Fibroblast of skin of right biceps (primary cell): ENCODE measurements at places on chromosomes 3 and 15.

DNA sequence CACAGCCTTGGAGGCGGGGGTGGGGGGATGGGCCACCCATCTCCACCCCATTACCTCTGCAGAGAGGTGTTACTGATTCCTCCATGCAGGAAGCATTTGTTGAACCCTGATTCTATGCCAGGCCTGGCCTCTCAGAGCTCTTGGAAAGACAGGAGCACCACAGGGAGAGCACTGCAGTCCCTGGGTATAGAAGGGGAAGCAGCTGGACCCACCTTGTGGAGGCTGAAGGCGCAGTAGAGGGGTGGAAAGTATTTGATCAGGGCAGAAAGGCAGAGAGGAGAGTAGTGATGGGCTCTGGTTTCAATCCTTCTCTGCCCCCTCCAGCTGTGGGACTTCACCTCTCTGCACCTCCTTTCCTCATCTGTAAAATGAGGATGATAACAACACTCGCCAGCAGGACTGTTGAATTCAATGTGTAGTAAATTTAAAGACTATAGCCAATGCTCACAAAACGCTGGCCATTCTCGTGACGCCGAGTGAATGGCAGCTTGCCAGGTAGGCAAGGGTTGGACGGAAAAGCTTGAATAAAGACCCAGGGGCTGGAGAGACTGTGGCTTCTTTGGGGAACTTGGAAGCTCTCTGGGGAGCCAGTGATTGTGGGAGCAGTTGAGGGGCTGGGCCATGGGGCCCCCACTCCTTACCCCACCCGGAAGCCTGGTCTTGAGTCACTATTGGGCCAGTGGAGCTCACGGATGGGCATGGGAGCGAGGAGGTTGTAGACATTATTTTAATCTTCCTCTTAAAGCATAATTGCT lies 8.0 kb upstream of the CCDC33 start:
- no peak for DNase-seq

DNA sequence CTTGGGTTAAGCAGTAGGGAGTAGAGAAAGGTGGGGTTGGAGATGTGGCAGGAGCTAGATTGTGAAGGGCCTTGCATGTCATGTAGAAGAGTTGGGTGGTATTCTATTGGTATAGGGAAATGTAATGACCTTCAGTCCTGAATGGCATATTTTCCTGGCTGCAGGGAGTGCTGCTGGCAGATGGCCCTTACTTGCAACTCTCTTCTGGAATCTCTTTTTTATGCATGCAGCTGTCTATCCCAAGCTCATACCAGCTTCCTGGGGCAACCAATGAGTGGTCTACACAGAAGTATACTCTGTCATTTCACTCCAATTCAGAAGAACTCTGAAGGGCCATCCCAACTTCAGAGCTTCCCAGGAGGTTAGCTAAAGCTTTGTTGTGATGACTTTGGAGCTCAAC lies 144.7 kb upstream of the ANKRD28 start:
- DNase-seq, result no peak

- DNase-seq, result no peak
These were observed 396.3 kb downstream of the LSAMP start for GRCh38 chr3:116048991-116049390.

GRCh38 chr3:151362751-151363174 lies 21.8 kb downstream of the P2RY12 start:
- DNase-seq, result peak; percentile 53

GRCh38 chr15:39125904-39126303 lies 455.0 kb upstream of the THBS1 start:
- peak; percentile 79 for DNase-seq

DNA sequence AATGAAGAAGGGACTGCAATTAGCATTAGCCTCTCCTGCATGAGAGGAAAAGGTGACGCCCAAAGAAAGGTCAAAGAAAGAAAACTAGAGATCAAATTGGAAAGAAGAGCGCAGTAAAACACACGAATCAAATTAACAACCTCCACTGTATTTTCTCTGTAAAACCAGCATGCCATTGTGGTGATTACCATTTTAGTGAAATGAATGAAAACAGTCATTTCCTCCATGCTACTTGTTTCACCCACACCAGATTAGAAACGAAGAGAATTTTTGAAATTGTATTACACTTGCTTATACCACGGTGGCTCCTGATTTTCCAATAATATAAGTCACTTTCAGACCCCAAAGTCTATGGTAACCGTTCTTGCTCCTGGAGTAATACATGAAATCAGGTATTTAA lies 71.6 kb downstream of the SUMF1 start:
- DNase-seq, result no peak

- DNase-seq, result no peak
These were observed 77.8 kb upstream of the WDR72 start for GRCh38 chr15:53837263-53837662.

- no peak for DNase-seq
These were observed 16.4 kb downstream of the PXYLP1 start for GRCh38 chr3:141248064-141248463.

GRCh38 chr3:85864896-85865295 lies 906.1 kb downstream of the CADM2 start:
- DNase-seq, result no peak

- no peak for DNase-seq
These were observed 30.4 kb downstream of the IQSEC1 start for GRCh38 chr3:13042715-13043271.

GRCh38 chr15:90062973-90063769 lies 39.1 kb downstream of the IDH2 start:
- DNase-seq, result no peak

DNA sequence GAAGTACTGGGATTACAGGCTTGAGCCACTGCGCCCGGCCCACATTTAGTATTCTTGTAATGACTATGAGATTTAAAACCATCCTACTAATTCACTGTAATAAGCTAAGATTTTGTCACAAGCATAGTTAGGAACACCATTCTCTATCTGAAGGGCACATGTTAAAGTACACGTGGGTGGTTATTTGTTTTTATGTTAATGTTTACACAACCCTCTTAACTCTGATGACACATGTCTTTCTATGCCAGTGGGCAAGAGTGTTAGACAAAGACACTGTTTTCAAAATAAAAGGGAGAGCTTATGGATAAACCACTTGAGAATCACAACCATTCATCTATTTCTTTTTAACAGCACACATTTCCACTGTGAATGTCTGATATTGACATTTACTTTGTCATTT lies 537.6 kb upstream of the IL12A start:
- no peak for DNase-seq

DNA sequence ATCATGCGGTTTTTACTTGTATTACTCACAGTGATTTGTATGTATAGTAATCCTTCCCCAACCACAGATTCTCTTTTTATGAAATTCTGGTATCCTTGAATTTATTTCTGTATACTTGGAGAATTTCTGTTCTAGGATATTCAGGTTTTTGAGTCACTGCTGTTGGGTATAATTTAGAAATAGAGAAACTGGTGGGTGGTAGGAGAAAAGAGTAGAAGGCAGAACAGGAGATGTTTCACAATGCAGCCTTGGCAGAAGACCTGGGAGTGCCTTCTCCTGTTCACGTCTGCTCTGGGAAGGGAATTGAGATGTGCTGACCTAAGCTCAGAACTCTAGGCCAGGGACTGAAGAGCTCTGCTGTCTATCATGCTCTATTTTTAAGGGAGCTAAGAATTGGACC lies 193.6 kb downstream of the EPHB1 start:
- no peak for DNase-seq

- peak; percentile 88 for DNase-seq
These were observed 13.6 kb downstream of the RARRES1 start for GRCh38 chr3:158718490-158719170.

GRCh38 chr3:71956716-71957115 lies 171.8 kb upstream of the PROK2 start:
- DNase-seq, result no peak

DNA sequence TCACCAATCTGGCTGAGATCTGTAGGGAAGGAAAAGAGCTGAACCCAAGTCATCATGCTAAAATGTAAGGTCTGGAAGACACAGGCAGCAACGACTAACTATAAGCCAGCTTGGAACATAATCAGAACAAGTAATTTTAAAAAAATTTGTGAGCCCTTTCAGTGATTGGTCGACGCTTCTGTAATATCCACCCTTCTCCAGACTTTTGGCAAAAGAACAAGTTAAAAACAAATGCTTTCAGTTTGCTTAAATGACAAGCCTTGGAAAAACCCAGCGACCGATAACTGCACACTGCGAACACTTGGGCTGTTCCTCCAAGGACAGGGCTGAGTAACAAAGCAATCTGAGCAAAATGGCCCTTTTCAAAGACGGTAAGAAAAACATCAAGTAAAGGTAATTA lies 49.6 kb downstream of the PCSK6 start:
- DNase-seq, result peak; percentile 87

GRCh38 chr3:174342171-174342570 lies 517.0 kb upstream of the NAALADL2 start:
- DNase-seq, result peak; percentile 47

DNA sequence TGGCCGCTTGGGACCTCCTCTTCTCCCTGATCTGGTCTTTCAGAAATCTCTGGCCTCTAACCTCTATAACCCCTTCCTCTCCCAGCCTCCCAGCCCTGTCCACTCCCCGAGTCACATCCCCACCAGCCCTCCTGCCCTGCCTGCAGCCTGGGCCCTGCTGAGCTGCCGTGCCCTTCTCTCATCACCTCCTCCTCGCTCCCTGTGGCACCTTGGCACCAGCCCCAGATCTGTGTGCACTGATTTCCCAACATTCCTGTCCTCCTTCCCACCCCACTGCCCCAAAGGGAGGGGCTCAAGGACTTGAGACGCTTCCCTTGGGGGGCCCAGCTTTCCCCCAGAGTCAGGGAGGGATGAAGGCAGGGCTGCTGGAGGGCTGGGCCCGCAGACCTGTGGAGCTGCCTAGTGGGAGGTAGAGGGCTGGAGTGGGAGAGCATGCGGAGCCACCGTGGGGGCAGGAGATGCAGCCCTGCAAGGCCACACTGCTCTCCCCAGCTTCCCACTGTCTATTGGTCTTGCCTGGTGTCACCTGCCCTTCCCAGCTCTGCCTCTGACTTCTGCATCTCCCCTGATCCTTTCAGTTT lies 42.7 kb downstream of the EXOG start:
- DNase-seq, result no peak

DNA sequence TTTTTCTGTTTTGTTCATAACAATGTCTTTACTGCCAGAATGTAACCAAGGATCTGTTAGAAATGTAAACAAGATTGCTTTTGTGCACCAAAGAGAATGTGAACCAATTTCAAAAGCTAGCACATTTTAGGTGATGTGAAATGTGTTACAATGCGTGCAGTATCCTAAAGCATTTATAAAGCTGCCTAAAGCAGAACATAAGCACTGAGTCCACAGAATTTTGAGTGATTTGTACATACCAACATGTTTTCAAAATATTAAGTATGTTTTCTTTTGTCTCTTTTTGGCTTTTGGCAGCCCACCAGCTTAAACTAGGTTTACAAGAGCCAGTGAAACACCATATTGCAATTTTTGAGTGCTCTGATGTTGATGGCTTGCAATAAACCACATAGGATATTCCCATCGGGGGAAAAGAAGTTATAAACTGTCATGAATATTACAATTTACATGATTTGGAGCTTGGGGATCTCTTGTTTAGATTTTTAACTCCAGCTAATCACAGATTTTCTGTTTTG lies 364.0 kb downstream of the ZIC1 start:
- peak; percentile 22 for DNase-seq

- DNase-seq, result no peak
These were observed 38.6 kb downstream of the IGF1R start for GRCh38 chr15:98686983-98687382.

DNA sequence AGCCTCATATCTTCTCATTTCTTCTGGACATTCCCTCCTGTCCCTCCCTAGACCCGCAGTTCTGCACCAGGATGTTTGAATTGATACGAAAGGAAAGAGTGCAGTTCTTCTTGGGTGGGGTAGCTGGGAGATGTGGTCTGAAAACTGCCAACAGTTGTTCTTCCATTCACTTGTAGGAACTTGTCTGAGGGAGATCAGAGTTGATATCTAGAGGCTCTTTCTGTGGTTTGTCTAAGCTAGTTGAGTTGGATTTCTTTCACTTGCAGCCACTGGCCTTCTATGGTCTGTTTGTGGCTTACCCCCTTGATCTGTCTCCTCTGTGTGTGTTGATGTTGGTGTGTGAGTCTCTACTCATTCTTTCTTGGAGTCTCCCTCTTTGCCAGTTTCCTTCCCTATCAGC lies 42.5 kb upstream of the PIK3CB start:
- DNase-seq, result no peak

DNA sequence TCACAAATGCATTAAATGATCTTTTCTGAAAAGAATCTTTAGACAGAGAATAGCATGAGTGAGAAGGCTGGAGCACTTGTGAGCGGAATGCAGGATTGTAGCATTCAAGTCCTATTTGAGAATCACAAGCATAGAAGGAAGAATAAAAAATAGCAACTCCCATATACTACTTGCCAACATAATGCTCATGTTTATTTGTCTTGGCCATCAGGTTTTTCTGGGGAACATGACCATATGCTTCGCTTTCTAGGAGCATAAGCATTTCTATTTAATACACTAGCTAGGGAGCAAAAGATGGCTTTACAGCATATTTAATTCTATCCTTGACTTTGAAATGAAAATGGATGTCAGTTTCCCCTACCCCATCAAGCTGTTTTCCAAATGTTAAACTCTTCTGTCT lies 170.3 kb upstream of the MITF start:
- DNase-seq, result no peak

DNA sequence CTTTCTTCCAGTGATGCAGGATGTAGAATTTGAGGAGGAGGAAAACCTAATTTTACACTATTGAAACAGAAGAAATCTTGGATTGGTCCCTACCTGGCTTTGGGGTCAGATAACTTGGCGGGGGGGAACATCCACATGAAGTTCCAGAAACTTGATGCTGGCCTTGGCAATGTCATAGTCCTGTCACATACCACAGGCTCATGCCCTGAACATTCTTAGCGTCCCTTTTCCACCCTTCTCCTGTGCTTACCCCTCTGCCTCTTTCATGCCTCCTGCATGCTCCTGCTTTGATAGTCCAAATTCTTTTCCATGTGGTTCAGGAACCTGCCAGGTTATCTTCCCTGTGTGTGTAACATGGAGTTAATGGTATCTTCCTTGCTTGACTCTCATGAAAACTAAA lies 110.6 kb downstream of the UNC13C start:
- DNase-seq, result no peak

DNA sequence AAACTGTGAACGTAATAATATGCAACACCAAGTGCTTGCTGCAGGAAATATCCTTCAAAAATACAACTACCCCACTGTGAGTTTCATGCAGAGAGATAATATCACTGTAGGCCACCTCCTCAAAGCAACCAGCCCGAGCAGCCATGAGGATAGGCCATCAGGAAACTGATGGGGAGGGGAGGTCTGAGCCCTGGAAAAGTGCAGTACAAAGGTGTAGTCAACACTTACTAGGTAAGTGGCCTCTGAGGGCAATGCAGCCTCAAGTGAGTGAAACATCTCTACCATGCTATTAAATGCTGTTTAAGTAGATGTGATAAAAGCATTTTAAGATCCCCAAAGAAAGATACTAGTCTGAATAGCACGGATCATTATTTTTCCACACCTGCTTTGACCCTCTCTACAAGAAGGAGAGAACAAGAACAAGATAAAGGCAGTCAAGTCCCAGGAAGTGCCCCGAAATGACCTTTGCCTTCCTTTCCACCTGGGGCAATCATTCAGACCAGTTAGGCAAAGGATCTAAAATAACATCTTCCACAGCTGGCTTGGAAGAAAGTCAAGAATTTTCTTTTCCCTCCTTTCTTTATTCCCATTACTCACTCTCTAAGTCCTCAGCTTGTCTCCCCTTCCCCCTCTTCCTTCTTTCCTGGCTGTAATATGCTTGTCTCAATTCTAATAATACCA lies 62.8 kb downstream of the FMN1 start:
- DNase-seq, result peak; percentile 73

GRCh38 chr15:100801256-100801900 lies 78.3 kb upstream of the ALDH1A3 start:
- DNase-seq, result no peak

GRCh38 chr3:53282581-53282980 lies 26.8 kb upstream of the TKT start:
- no peak for DNase-seq

- DNase-seq, result no peak
These were observed 68.4 kb downstream of the SV2B start for GRCh38 chr15:91168457-91168856.
